ENCODE measurements at places on chromosomes 1 and 21. TPM values are rescaled to one million over a fixed set of nuclear protein-coding genes. Genes with fewer than 3 reads are reported as not detected.

DNA sequence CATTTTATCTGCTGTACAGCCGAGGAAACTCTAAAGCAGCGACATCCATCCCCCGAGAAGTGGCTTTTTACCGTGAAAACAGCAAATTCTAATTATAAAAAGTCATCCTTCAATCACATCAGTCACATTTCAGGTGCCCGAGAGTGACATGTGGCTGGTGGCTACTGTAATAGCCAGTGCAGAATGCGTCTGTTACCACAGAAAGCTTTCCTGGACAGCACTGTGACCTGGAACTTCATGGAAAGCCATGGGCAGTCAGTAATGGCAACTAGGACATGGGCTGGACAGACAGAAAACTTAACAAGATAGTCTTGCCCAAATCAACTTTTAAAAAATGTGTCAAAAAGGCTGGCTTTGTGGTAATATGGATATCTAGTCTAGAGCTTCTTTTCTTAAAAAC lies 106.6 kb downstream of the BCAR3 start:
- H3K27ac ChIP-seq, result no peak overlapping the region
- H3K4me1 ChIP-seq, result peaks cover 21% of the 10 kb centered on the region
- no peak overlapping the region for H3K4me3 ChIP-seq
- no peaks in the 10 kb centered on the region for H3K36me3 ChIP-seq

GRCh38 chr1:43711049-43711448 lies 3.7 kb downstream of the ST3GAL3 start:
- no peak overlapping the region for H3K27ac ChIP-seq
- H3K36me3 ChIP-seq, result no peaks in the 10 kb centered on the region
- no peak for DNase-seq
- H3K4me3 ChIP-seq, result no peak overlapping the region
- peaks cover 6% of the 10 kb centered on the region for H3K4me1 ChIP-seq
- H3K27me3 ChIP-seq, result no peaks in the 10 kb centered on the region

CFAP74 gene
- total RNA-seq, result not detected

DNA sequence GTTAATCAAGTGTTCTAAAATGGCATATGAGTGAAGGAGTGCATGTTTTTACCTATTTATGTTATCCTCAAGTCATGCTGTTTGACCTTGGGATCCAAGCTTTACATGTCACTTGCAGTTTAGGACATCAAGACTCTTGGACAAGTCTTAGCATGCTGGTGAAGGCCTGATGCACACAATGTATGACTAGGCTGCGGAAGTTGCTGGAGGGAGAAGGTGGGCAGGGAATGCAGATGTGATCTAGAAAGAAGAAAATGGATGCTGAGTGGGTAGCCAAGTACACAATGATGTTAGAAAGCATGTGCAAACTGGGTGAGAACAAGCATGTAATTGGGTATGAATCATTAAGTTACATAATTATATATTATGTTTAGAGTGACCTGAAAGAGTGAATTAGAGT lies 301.8 kb downstream of the BRINP2 start:
- no peaks in the 10 kb centered on the region for H3K27me3 ChIP-seq
- H3K4me1 ChIP-seq, result no peaks in the 10 kb centered on the region
- no peaks in the 10 kb centered on the region for H3K36me3 ChIP-seq
- H3K27ac ChIP-seq, result no peak overlapping the region
- no peak for DNase-seq
- no peak overlapping the region for H3K4me3 ChIP-seq

CHRM3 gene
- total RNA-seq, result 29.5 TPM

DNA sequence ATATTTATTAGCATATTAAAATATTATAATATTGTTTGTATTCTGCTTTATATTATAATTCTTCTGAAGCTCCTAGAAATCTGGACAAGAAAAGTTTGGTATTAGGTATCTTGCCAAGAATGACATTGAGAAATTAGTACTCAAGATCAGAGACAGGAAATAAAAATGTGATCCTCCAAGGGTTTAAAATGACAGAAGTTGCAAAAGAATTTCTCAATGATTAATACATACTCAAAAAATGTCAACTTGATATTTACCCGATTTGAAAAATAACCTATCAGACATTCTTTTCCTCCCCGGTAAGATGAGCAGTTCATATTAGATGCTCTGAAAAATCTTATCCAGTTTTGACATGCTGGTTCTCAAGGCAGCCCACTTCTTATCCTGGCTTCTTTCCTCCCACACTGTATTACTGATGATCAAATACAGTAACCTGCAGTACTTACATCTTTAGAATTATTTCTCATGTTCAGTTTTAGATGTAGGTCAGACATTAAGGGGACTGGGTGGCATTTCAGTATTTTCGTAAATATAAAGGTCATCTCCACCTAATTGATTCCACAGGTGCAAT lies 55.3 kb downstream of the CACHD1 start:
- H3K27me3 ChIP-seq, result no peaks in the 10 kb centered on the region
- no peak overlapping the region for H3K4me3 ChIP-seq
- H3K27ac ChIP-seq, result no peak overlapping the region
- H3K4me1 ChIP-seq, result no peaks in the 10 kb centered on the region
- no peaks in the 10 kb centered on the region for H3K36me3 ChIP-seq

DNA sequence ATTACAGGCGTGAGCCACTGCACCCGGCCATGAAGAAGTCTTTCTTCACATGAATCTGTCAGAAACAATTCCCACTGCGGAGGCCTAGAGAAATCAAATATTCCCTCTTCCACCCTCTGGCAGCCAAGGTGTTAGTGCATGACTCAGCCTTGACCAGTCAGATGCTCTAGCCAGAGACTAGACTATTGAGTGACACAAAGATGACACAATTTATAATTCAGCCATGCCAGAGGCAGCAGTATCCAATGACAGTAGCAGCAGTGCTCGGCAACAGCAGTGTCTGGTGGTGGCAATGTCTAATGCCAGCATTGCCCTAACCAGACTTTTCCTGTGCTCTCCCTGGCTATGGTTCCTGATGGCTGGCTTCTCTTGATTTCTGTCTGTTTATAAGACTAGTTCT lies 8.7 kb downstream of the CTXND2 start:
- no peak overlapping the region for H3K4me3 ChIP-seq
- no peak for DNase-seq
- no peaks in the 10 kb centered on the region for H3K36me3 ChIP-seq

DNA sequence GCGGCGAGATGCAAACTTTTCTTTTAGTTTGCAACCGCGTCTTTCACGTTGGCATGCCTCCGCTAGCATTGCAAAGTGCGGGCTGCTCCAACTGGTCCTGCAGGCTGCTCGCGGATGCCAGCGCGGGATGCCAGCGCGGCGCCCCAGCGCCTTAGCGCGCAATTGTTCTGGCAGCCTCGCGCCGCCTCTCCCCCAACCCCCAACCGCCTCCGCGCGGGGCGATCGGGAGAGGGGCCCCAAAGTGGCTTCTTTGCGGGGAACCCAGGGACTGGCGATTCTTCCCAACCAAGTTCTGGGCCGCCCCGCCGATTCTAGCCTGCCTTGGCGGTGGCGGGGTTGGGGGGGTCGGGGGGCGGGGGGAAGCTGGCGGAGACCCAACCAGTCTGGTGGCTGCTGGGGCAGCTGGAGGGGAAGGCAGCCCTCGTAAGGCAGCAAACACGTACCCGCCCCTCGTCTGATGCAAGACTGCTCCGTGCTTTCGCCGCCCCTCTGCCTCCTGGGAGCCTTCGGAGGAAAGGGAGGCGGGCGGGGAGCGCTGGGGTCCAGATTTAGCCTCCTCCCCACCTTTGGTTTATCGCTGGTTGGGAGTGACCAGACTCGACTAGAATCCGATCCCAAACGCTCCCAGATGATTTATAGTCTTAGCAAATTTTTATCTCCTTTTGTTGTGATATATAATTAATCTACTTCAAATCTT lies 756 bp downstream of the PHGDH start:
- peak overlapping the region; percentile 28 for H3K4me3 ChIP-seq
- H3K4me1 ChIP-seq, result peaks cover 27% of the 10 kb centered on the region
- H3K27ac ChIP-seq, result peak overlapping the region; percentile 81

Measured in transverse colon (tissue), 4 donors.